A549 treated with AZD2906 at 1 μM for 4 hours (cell line): ENCODE measurements at places on chromosomes 6 and 20. TPM values are rescaled to one million over a fixed set of nuclear protein-coding genes. Genes with fewer than 3 reads are reported as not detected.

Gene OR2J3
- total RNA-seq: not detected in 5 replicates

Gene LSM2
- 43.6 to 61.8 TPM (median 59.8 TPM) in 5 replicates for total RNA-seq

Gene IMPG1
- total RNA-seq: not detected in 5 replicates

Gene HLA-DRB5
- total RNA-seq: not detected in 5 replicates

Gene PLA2G7
- total RNA-seq: 0.03 to 0.07 TPM in 2 of 5 replicates, not detected in the others
